Activated T-helper 1 cell treated with anti-CD3 and anti-CD28 coated beads, Interleukin-2, amount 50 U/mL, for 16 hours (primary cell): ENCODE measurements at places on chromosomes 4 and X.

- DNase-seq = no peak
Measured at GRCh38 chr4:173318240-173318639, 15.9 kb downstream of the HMGB2 start.

DNA sequence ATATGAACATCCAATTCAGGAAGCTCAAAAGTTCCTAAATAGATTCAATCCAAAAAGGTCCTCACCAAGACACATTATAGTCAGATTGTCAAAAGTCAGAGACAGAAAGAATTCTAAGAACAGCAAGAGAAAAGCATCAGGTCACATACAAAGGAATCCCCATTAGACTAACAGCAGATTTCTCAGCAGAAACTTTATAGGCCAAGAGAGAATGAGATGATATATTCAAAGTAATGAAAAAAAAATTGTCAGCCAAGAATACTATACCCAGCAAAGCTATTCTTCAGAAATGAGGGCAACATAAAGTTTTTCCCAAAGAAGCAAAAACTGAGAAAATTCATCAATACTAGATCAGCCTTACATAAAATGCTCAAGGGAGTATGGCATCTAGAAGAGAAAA lies 106.6 kb upstream of the SH3RF1 start:
- no peak for DNase-seq

DNA sequence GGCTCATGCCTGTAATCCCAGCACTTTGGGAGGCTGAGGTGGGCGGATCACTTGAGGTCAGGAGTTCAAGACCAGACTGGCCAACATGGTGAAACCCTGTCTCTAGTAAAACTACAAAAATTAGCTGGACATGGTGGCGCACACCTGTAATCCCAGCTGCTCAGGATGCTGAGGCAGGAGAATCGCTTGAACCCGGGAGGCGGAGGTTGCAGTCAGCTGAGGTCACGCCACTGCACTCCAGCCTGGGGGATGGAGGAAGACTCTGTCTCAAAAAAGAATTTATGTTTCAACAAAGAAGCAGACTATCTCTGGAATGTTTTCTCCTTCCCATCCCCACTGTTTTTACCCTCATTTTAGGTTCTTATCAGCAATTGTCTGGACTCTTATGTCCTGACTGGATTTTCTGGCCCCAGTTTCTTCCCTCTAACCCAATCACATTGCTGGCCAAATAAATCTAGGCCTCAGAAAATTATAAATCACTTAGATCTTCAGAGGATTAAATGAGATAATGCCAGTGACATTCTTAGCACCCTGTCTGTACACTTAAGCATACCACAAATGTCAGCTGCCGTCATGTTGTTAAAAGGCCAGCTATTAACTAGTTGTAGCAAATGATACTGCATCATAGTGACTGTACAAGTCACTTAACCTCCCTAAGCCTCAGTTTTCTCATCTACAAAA lies 44.9 kb upstream of the PRSS48 start:
- DNase-seq = no peak

GRCh38 chr4:114038762-114039387 lies 59.4 kb upstream of the ARSJ start:
- no peak for DNase-seq

- DNase-seq = no peak
Measured at GRCh38 chrX:40007131-40007755, 90.5 kb downstream of the BCOR start.

GRCh38 chr4:180610324-180610723 lies 1632.9 kb upstream of the TENM3 start:
- no peak for DNase-seq

DNA sequence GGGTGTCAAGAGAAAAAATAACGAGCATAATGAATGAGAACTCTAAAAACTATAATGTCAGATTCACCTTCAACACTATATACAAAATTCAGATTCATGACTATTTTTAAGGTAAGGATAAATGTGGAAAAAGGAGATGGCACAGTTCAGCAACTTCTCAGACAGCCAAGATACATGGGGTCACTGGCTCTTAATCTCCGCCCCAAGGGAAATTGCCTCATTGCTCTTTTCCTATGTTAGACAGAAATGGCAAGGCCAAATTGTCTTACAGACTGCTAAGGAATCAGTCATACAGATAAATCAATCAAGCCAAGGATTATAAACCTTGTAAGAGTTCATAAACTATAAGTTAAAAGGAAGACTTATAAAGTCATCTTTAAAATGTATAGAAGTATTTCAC lies 183.4 kb downstream of the OPHN1 start:
- no peak for DNase-seq

GRCh38 chr4:124478470-124478869 lies 234.1 kb downstream of the ANKRD50 start:
- DNase-seq = no peak

DNA sequence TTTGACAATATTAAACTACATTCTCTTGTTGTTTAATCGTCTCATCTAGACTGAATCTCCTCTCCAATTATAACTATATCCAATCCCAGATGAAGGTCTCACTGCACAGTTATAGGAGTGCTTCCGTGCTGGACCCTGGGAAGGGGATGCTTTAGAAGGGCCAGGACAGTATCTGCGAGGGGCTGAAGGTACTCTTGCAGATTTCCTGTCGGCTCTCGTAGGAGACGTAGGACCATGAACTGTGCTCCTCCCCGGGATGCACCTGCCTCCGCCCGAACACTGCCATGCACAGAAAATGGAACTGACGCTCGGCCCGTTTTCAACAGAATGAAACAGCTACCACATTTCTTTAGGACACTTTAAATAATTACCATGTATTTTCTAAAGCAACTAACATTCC lies 39.4 kb downstream of the FAT1 start:
- DNase-seq = no peak

DNA sequence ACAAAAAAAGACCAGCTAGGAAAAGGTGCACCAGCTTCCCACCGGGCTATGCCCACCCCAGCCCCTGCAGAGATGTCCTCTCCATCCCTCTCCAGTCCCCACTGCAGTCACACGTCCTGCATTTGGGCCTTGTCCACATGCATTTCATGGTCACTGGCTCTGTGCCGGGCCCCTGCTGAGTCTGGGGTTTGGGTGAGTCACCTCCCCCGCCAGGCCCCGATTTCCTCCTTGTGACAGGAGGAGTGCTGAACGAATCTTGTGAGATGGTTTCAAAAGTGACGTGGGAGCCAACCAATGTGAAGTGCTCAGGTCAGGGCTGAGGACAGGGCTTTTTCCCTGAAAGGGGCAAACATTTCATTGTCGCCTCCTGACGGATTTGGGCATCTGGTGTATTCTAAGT lies 7.1 kb downstream of the CPZ start:
- DNase-seq = no peak

- DNase-seq = no peak
Measured at GRCh38 chr4:145195167-145195952, 15.0 kb upstream of the OTUD4 start.

- DNase-seq = no peak
Measured at GRCh38 chr4:128601991-128602695, 207.4 kb upstream of the JADE1 start.

GRCh38 chr4:30586850-30587249 lies 133.3 kb upstream of the PCDH7 start:
- no peak for DNase-seq

GRCh38 chr4:119337010-119337409 lies 15.1 kb upstream of the FABP2 start:
- no peak for DNase-seq

DNA sequence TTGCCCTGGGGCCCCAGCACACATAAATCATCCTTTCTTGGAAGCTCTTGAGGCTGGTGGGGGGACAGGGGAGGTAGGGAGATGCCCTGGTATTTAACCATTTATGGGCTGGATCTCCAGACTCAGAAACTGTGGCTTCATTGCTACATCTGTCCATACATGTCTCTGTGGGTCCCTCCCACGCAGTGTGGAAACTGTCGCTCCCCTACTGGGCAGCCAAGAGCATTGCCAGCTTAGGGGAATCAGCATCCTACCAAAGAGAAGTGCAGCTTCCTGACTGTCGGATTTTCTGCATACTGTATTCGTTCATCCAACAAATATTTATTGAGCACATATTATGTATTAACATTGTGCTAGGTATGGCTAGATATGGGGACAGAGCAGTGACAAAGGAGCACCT lies 3.7 kb downstream of the GRIPAP1 start:
- no peak for DNase-seq

DNA sequence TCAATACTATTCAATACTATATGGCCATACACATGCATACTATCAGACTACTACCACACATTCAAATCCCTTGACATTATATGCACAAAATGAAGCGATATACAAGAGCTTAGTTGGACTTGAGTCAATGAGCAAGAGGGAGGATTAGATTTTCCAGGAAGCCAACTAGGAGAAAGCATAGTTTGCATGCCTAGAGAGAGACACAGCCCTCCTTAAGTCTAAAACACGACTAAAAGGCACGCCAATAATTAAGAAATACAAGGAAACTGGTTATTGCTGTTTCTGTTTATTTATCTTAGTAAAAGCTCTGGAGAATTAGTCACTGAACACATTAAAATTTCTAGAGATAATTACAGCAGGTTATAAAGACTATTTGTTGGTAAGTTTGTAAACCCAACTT lies 21.8 kb downstream of the MBNL3 start:
- DNase-seq = no peak

DNA sequence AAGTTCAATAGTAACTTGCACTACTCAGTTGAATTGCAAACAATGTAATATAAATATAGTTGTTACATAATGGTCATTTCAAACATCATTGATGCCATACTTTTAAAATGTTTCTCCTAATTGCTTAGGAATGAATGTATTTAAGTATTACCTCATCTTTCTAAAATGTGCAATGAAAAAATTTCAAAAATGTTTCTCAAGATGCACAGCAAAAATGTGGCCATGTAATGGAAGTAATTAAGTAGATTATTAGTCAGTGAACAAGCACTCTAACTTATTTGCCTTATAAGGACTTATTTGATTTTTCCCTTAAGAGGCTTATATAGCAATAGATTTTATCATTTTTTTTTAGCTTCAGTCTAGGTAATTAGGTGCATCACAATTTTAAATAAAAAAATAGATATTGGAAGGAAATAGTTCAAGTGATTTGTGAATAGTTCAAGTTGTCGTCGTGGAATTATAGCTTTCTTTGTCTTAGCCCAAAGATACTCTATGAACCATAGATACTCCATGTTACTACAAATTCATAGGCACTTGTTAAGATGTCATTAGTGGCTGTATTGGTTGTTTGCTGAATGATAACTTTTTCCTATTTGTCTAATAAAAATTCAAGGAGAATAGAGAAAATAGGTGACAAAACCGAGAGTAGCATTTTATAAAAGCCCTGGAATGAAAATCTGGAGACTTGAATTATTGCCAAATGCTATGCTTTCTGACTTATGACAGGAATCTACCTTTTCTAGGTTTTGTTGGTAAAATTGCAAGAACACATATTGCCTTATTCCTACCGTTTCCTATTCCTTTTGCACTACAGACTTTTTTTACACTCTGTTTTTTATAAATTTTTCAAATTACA lies 118.5 kb downstream of the TLL1 start:
- no peak for DNase-seq

DNA sequence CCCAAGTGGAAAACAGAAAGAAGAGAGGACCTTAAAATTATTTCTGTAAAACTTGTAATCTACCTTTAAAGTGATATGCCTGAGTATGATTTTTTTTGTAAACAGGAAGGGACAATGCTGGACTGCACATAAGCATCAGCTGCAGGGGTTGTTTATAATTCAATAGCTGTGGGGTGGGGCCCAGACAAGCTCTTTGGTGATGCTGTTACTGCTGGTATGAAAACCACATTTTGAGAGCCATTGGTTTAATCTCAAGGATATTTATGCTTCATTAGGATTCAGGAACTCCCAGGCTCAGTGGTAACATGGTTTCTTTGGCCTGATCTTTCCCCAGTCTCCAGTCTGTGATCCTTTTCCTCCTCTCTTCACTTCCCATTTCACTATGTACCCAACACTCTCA lies 34.3 kb upstream of the GRPR start:
- no peak for DNase-seq

DNA sequence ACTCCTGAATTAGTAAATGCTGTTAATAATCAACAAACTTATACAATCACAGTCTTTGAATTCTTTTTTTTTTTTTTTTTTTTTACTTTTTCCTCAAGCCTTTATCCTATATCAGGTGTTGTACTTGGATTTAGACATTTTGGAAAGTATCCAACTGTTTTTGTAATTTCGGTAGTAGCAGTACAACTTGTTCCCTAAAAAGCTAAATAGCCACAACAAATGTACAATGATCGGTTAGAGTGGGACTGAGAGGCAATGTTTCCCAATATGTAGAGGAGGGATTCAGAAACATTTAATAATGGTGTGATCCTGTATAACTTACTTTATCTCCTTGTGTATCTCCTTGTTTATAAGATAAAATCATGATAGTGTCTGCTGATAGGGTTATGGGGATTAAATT lies 343.1 kb downstream of the GRID2 start:
- no peak for DNase-seq

- DNase-seq = no peak
Measured at GRCh38 chr4:159010563-159011260, 92.2 kb upstream of the RAPGEF2 start.

- DNase-seq = no peak
Measured at GRCh38 chr4:117660668-117661067, 373.6 kb upstream of the NDST3 start.

- no peak for DNase-seq
Measured at GRCh38 chrX:131831185-131831520, 191.9 kb upstream of the STK26 start.

GRCh38 chr4:175946472-175947116 lies 119.0 kb upstream of the WDR17 start:
- DNase-seq = no peak

- DNase-seq = no peak
Measured at GRCh38 chr4:151950993-151951670, 190.3 kb upstream of the GATB start.

DNA sequence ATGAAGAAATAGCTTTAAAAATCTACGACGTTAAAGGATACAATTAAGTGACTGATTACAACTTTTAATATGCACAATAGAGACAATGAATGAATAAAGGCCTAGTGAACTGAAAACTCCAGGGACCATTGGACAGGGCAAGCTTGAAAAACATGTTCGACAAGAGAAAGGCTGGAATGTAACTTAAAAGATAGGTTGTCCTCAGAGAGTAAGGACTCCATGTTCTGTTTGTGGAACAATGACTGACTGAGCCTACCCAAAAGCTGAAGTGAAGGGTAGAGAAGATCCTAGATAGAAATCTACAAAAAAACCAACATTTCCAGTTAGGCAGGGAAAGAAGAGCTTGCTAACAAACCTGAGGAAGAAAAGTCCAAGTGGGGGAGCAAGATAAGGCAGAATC lies 173.4 kb downstream of the NR3C2 start:
- DNase-seq = no peak

DNA sequence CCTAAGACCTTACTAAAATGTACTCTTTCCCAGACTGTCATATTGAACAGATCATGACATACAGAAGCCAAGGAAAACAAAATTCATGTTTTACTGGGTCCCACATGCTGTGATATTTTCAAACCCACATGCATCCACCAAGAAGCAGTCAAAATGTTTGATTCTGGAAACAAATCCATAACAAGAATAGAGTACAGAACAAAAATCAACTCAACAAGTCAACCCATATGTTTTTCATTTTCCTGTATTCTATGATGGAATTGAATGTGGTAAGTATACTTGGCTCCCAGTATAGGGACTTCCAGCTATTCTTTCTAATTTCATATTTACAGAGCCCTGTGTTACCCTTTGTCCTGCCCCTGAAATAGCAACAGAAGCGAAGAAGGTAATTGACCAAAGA lies 106.8 kb downstream of the COL25A1 start:
- no peak for DNase-seq
